ENCODE measurements at places on chromosomes 3 and 15. TPM values are rescaled to one million over a fixed set of nuclear protein-coding genes. Genes with fewer than 3 reads are reported as not detected.

The NMNAT3 gene
- not detected for total RNA-seq

The MOBP gene
- total RNA-seq = not detected

The GOLGA8J gene
- not detected for total RNA-seq

The CYP1A2 gene
- total RNA-seq = not detected

The GOLGA8Q gene
- total RNA-seq = not detected

The CASR gene
- total RNA-seq = not detected

The COL8A1 gene
- total RNA-seq = 58.1 TPM

The UCN2 gene
- 4.5 TPM for total RNA-seq

The THRB gene
- not detected for total RNA-seq

The SST gene
- not detected for total RNA-seq

The TMC3 gene
- total RNA-seq = not detected

The IL17RB gene
- not detected for total RNA-seq

The PYGO1 gene
- total RNA-seq = 8.5 TPM

The ATP10A gene
- total RNA-seq = 27.9 TPM
